NCI-H187 (cell line): ENCODE measurements at places on chromosomes 2 and 18.

- DNase-seq: no peak
These were observed 169.2 kb upstream of the SPATS2L start for GRCh38 chr2:200137271-200137670.

GRCh38 chr2:236964291-236964690, 121.4 kb upstream of the COPS8 start:
- no peak for DNase-seq

GRCh38 chr2:236109061-236109460, 59.1 kb downstream of the GBX2 start:
- DNase-seq: no peak

DNA sequence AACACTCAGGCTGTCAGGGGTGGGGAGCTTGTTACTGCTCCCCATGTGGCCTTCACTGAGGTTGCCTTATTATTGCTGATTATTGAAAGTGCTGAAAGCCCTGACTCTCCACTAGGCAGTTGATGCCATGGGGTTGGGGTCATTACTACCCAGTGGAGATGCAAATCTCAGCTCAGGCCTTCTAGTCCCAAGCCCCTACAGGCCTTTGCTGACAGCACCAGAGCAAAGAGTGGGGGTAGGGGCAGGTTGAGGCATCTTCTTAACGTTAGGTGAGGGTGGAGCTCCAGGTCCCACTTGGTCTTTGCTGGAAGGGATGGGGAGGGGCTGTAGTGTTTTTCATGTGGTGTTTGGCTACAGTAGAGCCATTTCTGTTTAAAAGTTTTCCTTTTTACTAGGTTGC, 104.5 kb downstream of the UXS1 start:
- no peak for DNase-seq

GRCh38 chr2:47641366-47641765, 141.6 kb upstream of the MSH6 start:
- DNase-seq: no peak

DNA sequence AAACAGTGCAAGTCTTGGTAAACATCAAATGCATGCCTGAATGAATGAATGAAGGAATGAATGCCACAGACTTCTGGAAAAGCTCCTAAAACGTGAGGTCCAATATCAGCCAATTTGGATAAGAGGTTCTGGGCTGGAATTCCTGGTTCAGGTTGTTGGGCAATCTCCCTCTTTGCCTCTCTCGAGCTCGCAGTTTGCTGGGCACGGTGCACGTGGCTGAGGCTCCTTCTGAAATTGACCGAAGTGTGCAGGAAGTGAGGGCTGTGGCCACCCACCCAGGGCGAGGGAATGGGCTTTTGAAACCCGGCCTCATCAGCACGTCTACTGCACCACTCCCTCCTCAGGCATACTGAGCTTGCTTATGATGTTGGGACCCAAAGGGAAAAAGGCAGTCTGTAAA, 288.8 kb upstream of the HS6ST1 start:
- DNase-seq: no peak

GRCh38 chr18:9902832-9903231, 11.0 kb upstream of the VAPA start:
- DNase-seq: no peak

DNA sequence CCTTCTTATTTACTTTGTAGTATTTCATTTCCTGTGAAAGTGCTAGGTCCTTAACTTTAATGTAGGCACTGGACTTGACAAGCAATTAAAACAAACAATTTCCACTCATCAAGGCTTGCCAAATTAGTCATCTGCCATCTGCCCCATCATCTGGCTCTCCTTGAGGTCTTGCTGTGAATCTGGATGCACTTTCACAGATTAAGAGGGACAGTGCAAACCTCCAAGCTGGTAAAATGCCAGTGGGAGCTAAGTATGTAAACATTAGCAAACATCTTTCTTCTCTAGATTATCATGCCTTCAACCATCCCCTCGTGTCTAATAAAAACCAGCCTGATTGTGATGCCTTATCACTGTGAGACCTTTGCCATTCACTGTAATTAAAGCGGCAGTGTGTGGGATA, 402.9 kb downstream of the ERBB4 start:
- DNase-seq: peak; percentile 18

DNA sequence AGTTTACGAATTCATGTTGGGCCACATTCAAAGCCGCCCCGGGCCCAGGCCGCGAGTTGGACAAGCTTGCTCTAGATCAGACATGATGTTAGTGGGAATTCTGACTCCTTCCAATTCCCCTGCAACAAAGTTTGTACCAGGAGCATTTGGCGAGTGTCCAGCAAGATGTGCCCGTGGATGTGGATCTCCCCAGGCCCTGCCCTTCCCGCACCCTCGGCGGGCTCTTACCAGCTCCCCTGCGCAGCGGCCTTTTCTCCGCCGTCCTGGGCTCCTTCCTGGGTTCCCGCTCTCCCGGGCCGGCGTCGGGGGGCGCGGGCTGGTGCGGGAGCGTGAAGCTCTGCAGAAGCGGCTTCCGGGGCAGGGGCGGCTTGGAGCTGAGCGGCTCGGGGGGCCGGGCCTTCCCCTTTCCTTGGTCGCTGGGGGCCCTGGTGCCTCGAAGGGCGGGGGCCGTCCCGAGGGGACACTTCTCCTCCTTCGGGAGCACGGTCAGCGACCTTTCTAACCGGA, 90.8 kb upstream of the MGAT4A start:
- no peak for DNase-seq

- no peak for DNase-seq
These were observed 76.5 kb downstream of the STRN start for GRCh38 chr2:36889795-36890194.

GRCh38 chr2:68796295-68796905, 61.8 kb downstream of the ARHGAP25 start:
- DNase-seq: no peak

GRCh38 chr2:121309801-121310200, 24.8 kb upstream of the TFCP2L1 start:
- DNase-seq: no peak

GRCh38 chr2:173192071-173192470, 116.4 kb downstream of the MAP3K20 start:
- DNase-seq: no peak

- no peak for DNase-seq
These were observed 51.4 kb upstream of the SCN1A start for GRCh38 chr2:166179201-166179600.

DNA sequence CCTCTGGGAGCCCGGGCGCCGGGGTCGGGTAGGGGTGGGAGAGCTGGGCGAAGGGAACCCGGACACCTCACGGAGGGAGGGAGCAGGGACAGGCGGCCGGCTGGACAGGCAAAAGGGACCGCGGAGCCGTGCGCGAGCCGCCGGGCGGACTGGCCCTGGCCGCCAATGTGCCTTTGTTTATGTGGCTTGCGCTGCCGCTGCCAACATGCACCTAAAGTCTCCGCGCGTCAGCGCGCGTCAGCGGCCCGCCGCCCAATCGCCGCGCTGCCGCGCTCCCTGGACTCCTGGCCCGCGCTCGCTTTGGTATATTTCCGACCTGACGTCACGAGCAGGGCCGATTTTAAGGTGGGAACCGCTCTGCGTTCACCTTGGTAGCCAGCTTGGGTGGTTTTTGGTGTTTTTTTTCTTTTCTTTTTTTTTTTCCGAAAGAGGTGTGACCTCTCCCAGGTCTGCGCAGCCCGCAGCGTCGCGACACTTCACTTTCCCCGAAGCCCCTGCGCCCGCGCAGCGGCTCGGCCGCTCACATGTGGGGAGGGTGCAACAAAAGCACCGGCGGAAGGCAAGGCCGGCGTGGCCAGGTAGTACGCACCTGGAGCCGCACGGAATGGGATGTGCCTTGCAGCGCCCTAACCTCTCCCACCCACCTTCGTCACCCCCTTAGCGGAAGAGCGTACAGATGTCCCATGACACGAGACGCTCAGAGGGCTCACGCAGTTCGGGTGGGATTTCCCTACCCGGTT, at the start of gene NR4A2:
TSS of gene NR4A2 (minus strand) at position 188 of the 740 bp plus-strand sequence. CDS start 2,535 bp downstream, outside the sequence.
- peak; percentile 41 for DNase-seq

DNA sequence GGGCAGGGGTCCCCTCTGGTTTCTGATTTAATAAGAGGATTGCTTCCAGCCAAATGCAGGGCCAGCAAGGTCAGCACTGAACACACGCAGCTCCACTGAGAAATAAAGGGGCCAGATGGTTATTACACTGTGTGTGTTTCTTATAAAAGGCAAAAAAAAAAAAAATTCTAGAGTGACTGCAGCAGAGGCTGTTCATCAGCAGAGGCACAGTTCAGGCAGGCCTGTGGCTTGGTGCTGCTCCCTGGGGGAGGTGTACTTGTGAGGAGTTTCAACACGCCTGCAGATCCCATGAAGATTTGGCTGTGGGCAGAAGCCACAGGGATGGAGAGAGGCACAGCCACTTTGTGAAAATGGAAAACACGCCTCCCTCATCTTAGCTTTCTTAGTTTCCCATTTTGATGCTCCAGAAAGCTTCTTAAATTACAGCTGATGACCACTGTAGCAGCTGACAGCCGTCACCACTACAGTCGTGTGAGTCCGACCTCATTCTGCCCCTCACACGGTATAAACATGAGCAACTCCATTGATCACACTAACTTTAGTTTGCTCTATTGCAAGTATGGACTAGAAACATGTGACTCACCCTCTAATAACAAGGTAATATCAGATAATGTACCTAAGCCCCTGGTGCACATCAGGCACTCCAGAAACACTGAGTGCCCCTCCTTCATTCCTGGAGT, 726.5 kb upstream of the RAB6C start:
- DNase-seq: no peak

GRCh38 chr2:230382108-230382507, 33.9 kb upstream of the SP100 start:
- no peak for DNase-seq

GRCh38 chr2:202005272-202005887, 28.3 kb upstream of the FZD7 start:
- DNase-seq: no peak

- DNase-seq: no peak
These were observed 77.4 kb upstream of the ARHGAP28 start for GRCh38 chr18:6652098-6652497.

- no peak for DNase-seq
These were observed 498 bp downstream of the TGOLN2 start for GRCh38 chr2:85327160-85327821.

GRCh38 chr18:35334212-35334611, 10.0 kb downstream of the ZNF24 start:
- DNase-seq: no peak

GRCh38 chr2:41207578-41207977, 755.7 kb upstream of the SLC8A1 start:
- no peak for DNase-seq

GRCh38 chr2:239736358-239737143, 288.6 kb downstream of the NDUFA10 start:
- DNase-seq: no peak

- DNase-seq: no peak
These were observed 28.3 kb downstream of the MTHFD2 start for GRCh38 chr2:74226648-74227213.

DNA sequence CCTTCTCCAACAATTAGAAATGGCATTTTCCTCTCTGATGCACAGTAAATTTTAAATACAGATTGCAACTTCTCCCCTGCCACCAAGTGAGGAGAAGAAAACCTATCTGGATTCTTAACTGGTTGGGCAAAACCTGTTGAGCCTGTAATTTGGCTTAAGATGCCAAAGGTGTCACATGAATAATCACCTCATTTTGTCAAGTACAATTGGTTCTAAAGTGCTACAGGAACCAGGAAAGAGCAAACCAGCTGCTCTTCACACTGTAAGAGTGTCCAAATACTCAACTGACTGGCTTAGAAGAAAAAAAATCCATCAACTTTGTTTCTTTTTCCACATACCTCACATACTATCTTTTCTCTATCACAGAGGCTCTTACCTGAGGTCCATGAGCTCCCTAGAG, 35.4 kb downstream of the NPC1 start:
- no peak for DNase-seq

DNA sequence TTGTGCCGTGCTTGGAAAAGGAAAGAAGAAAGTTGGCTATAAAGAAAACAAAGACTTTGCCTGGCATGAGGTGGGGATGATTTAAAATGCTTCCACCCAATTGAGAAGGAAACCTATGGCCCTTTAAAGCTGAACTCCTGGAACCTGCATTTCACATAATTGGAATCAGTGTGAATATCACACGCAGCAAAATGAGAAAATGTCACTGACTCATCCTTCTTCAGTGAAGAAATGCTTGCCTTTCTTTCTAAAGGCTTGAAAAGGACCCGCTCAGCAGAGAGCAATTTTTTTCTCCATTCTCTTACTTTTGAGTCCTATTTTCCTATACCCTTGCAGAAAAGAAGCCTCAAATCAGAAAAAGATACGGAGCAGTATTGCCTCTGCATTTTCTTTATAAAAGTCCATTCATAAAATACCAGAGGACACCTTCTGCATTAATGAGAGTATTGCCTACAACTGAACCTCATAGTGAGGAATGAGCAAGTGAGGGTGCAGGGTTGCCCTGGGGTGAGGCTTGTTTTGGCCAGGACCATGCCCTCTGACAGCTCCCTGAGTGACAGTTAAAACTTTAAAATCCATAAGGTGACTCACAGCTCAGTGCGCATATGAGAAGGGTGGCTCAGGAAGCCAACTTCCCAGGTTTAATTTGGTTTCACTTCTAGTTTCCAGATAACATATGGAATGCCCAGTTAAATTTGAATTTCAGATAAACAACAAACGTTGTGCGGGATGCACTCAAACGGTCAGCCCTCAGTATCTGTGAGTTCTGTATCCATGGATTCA, 191.9 kb upstream of the GYPC start:
- DNase-seq: no peak

- peak; percentile 72 for DNase-seq
These were observed 447.0 kb upstream of the ID2 start for GRCh38 chr2:8234757-8235374.

- DNase-seq: no peak
These were observed 427.0 kb upstream of the TNP1 start for GRCh38 chr2:217286833-217287232.

GRCh38 chr2:71801969-71802368, 345.7 kb downstream of the CYP26B1 start:
- DNase-seq: no peak

GRCh38 chr2:119659601-119660342, 19.2 kb upstream of the TMEM177 start:
- DNase-seq: no peak

DNA sequence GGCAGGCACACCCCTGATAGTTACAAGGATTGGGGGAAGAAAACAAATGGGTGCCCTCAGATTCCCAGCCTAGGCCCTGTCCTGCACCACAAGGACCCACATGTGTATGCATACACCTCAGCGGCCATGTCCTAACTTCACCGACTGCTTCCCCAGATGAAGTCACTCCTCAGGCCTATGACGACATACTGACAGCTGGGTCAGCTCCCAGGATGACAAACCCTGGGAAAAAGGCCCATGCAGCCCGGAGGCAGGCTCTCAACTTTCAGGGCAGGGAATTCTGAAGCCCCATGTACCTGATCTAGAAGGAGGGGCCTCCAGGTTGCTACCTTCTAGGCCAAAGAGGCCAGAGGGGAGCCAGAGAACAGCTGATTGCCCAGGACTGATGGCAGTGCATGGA, 11.0 kb upstream of the PLEKHM3 start:
- no peak for DNase-seq

GRCh38 chr18:42922363-42922762, 193.1 kb downstream of the RIT2 start:
- no peak for DNase-seq
